ENCODE measurements at places on chromosomes 2 and 18.
A peak's percentile ranks its signal among the peaks of the same experiment; 100 is the strongest.

DNA sequence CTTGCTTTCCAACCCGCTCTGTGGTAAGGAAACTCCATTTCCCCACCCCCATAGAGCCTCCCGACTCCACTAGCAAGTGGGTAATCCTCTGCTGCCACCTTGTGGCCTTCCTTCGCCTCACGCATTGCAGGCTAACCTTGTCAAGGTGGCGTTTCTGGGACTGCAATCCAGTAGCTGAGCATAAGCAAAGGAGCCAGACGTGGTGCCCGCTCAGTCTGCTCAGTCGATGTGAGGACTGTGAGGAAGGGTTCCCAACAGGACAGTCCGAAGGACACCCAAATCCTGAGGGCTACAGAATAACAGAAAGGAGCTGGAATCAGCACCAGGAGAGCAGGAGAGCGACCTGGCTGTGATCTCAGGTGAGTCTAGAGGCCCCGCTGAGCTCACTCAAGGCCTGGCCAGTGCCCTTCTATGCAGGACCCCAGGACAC, 144.2 kb downstream of the SUCLG1 start:
- DNase-seq = peak; percentile 50

GRCh38 chr18:74225193-74225840, 66.4 kb downstream of the CYB5A start:
- DNase-seq = no peak

- DNase-seq = no peak
Observed at GRCh38 chr2:217185265-217185995, 325.6 kb upstream of the TNP1 start.

DNA sequence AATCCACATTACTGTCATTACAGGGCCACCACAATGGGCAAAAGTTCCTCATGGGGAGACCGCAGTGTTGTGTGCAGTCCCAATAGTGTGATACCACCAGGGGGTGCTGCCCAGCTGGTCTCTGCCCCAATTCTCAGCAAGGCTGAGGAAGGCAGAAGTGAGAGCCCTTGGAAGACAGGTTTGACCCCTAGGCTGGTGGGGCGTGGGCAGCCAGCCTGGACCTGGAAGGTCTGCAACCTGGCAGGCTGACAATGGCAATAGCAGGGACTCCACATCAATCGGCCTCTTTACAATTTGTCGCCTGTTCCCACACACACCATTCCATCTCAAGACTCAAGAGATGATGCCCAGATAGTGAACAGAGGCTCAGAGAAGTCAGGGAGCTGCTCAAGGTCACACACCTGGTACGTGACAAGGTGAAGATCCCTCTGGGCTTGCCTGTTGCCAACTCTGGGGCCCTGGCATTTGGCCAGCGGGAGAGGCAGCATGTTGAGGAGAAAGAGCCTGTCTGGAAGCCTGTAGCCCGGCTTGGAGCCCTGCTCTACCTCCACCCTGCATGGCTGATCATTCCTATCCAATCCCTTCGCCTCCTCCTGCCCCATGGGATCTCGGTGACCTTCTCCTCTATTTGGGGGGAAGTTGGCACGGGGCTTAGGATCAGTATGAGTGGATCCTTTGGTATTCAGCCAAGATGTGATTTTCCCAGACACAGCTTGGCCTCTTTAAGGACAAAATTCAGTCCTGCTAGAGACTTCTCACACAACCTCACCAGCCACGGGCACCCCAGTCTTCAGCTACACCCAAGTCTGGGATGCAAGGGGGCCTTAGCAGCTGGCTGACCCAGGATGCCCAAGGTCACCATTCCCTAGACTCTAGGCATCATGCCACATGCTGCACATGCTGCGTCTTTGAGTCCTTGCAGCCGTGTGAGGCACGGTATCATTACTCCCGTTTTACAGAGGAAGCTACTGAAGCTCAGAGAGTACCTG, 2.9 kb upstream of the ATOH8 start:
- peak; percentile 23 for DNase-seq

DNA sequence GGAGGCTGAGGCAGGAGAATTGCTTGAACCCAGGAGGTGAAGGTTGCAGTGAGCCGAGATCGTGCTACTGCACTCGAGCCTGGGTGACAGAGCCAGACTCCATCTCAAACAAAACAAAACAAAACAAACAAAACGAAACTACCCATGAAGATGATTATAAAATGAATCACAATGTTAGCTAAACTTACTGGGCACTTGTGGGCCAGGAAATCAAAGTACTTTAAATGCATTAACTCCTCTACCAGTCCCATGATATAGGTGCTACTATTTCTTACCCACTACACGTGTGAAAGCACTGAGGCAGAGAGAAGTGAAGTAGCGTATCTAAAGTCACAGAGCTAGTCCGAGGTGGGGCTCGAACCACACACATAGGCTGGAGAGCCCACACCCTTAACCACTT, 53.6 kb downstream of the POLE4 start:
- no peak for DNase-seq

GRCh38 chr2:109613081-109613921, 465 bp downstream of the SEPTIN10 start:
- DNase-seq = no peak

DNA sequence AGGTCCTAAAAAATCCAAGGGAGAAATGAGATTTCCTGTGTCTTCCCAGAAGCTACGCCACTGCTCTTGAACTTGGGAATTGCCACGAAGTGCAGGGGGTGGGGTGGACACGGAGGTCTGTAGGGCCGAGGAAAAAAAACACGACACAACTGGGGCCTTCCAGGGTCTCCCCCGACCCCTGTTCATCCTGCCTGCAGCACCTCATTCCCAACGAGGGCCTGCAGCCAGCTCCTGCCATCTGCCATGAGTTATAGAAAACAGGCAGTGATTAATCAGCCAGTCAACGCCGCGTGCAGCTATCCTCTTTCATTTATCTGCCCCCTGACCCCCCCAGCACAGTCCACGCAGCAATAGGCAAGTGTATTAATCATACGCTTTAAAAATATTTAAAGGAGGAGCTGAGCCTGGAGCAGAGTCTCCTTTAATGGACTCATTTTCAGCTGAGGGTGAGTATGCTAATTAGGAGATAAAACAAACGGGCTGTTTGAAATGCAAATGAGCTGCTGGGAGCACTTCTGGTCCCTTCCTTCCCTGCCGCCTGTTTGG, 209.9 kb downstream of the TFCP2L1 start:
- DNase-seq = no peak

DNA sequence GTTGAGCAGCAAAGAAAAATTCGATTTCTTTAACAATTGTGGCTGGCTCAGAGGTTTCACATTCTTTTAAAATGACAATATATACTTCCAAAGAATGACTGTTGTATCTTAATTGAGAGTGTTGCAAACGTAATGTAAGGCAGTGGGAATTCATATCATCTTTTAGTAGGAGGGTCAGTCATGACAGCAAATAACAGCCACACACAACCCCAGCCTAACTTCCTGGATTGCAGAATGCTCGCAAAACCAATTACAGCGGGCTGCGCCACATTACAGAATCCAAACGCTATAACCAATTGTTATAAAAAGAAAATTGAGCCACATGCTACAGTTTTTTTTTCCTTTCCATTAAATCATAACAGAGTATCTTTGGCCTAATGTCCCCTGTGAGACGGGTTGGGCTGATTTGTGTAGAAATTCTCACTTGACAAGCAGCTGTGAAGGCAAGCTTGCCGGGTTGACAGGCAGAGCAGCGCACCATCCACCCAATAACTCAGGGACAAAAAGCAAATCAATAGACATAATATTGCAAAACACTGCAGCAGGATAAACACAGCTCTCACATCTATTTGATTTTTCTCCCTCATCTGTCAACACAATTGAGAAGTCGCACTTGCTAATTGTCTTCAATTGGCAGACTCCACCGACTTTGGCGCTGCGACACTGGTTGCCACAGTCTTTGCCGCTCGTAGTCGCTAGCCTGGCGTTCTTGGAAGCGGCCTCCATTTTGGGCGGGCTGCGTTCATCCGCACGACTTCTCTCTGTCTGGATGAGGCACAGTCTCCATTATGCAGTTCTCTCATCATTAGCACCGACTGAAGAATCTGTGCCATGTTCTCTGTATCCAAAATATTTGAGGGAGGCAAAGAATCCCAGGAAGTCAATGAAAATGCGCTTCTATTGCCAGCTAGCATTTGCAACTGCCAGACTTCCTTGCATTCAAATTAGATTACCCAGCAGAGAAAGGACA, 95.0 kb upstream of the CCDC68 start:
- no peak for DNase-seq

GRCh38 chr2:74252862-74253261, 54.4 kb downstream of the MTHFD2 start:
- DNase-seq = no peak

DNA sequence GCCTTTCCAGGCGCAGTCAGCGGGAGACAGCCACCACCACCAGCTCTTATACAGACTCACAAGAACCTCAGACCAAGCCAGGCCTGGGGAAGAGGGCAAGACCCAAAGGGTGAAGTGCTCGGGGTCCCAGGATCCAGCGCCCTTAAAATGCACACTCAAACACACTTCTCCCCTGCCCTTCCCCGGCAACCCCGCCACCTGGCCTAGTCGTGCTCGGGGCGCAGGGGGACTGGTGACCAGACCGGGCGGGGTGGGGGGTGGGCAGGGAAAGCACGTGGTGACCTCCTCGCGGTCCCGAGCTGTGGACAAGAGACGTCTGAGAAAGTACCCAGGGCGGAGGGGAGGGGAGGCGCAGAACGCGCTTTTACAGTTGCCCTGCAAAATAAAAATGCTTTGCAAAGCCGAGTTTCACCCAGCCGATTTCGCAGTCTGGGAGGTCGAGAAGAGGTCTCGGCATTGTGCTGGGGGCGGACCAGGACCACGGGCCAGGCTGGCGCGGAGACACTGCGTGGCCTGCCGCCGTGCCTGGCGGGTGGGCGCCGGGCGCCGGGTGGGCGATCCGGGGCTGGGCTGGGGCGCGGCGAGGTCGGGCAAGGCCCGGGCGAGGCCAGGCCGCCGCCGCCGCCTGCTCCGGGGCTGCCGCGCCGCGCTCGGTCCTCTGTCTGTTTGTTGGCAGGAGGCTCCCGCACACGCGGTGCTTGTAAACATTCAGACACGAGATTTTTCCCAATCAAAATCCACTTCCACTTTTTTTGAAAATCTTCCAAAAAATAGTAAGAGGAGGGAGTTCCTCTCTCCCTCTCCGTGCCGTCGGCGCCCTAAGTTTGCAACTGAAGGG, 2.0 kb downstream of the BCL11A start:
- DNase-seq = no peak

Data from stimulated activated CD8-positive, alpha-beta memory T cell treated with anti-CD3 and anti-CD28 coated beads, Interleukin-7, amount 100 ng/mL, for 4 hours (primary cell).